Hypothalamus (tissue), 51 donors: ENCODE measurements at places on chromosomes 7 and 10.

DNA sequence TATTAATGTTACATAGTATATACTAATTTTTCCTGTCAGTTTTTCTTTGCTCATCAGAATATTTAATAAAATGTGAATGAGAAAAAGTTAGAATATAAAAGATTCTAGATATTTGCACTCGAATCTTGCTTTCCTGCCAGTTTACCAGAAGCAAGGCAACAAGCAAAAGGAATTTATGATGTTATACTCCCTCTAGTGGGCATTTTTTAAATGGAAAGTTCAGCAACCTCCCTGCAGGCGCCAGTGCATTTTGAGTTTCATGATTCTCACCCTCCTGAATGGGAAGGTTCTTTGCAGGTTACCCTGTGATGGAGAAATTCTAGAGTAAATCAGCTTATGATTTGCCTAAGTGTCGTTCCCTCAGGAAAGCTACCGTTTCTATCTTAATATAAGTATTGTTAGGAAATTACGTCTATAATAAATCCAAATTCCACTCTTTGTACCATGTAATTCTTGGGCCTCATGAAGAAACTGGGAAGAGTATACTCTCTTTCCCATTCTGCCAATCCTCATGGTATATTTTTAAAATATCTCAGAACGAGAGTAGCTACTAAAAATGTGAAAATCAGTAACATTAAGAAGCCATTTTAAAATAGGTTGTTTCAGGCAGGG, 350.0 kb downstream of the CRPPA start:
- no peak for DNase-seq

GRCh38 chr10:28139138-28139537, 140.3 kb upstream of the ODAD2 start:
- no peak for DNase-seq

DNA sequence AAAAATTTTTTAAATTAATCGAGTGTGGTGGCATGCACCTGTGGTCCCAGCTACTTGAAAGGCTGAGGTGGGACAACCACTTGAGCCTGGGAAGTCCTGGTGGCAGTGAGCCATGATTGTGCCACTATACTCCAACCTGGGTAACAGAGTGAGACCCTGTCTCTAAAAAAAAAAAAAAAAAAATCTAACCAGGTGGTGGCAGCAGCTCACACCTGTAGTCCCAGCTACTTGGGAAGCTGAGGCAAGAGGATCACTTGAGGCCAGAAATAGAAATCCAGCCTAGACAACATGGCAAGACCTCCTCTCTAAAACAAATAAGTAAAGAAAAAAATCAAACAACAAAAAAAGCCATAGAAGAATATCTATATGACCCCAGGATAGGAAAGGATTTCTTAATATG, 3.6 kb upstream of the MYOF start:
- no peak for DNase-seq

DNA sequence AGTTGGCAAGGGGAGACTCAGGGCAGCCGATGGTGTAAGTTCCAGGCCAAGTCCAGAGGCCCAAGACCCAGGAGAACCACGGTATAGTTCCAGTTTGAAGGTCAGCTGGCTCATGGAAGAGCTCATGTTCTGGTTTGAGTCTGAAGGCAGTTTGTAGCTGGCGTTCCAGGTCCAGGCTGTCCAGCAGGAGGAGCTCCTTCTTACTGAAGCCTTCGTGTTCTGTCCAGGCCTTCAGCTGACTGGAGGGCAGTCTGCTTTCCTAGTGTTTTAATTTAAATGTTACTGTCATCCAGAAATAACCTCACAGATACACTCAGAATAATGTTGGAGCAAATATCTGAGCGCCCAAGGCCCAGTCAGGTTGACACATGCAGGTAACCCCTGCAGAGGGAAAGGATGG, 4.2 kb downstream of the SUN1 start:
- DNase-seq = no peak

DNA sequence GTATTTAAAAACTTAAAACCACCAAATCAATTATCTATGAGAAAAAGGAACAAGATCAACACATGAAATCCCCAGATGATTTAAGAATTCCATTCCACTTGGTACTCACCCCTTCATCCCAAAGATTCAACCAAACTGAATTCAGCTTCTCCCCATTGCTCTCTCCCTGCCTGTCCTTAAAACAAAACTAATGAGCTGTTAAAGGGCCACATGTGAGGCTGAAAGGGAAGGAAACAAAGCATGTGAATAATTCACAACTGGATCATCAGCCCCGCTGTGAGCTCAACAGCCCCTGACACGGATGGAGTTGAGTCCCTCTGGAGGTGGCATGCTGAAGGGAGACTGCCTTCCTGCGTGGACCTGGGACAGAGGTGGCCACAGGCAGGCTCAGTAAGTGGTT, 32.9 kb downstream of the VOPP1 start:
- no peak for DNase-seq

DNA sequence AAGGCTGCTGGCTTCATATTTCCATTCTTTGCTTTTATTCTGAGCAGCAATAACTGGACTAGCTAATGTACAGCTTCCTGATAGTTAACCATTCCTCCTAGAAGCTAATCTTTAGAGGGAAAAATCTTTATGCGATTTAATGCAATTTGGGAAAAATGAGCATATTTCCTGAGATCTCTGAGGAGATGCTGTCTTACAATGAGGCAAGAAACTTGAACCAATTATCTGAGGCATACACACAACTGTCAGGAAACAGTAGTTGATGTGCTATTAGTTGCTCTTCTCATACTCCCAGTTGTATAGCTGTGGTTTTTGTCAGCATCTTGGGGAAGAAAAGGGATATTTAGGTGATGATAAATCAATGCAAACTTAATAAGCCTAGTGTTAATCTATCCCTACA, 265.9 kb downstream of the NEBL start:
- no peak for DNase-seq

- DNase-seq = no peak
Observed at GRCh38 chr7:111855842-111856227, 293.5 kb upstream of the IMMP2L start.

DNA sequence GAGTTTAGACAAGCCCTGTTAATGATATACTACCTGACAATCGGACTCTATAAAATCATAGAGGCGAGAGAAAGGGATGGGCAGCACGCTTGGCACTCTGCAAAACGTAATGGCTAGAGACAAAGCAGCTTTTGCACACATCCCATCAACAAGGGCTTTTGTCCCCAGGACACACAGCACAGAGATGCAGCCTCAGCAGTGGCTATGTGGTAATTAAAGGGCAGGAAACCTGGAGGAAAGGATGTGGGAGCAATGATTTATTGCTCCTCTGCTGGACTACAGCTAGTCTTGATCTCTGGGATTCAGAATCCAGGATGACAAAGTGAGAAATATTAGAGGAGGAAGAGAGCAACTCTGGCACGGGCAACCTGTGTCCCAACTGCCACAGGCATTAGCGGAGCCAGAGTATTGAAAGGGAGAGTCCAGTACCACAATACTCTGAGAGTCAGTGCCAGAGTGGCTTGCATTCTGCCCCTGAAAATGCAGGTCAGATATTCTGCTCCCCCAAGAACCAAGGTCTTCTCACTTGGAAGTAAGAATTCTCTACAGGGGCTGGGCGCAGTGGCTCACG, 96.5 kb downstream of the ARMH3 start:
- peak; percentile 7 for DNase-seq

DNA sequence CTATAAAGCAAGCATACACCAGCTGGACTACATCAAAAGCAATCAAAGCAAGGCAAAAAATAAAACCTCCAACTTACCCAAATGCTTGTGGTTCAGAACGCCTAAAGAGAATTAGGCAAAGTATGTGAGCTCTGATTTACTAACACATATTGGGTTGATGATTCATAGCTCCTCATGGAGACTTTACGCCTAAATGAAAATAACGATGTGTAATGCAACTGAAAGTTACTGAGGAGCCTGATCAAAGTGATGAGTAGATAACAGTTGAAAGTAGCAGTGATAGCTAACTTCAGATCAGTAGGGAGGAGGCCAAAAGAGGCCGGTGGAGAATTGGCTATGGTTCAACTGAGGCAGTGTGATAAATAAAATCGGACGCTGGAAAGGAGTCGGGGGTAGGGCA, 85.0 kb downstream of the MPP7 start:
- DNase-seq = no peak

- no peak for DNase-seq
Observed at GRCh38 chr10:108180878-108181277, 1016.4 kb upstream of the SORCS1 start.

DNA sequence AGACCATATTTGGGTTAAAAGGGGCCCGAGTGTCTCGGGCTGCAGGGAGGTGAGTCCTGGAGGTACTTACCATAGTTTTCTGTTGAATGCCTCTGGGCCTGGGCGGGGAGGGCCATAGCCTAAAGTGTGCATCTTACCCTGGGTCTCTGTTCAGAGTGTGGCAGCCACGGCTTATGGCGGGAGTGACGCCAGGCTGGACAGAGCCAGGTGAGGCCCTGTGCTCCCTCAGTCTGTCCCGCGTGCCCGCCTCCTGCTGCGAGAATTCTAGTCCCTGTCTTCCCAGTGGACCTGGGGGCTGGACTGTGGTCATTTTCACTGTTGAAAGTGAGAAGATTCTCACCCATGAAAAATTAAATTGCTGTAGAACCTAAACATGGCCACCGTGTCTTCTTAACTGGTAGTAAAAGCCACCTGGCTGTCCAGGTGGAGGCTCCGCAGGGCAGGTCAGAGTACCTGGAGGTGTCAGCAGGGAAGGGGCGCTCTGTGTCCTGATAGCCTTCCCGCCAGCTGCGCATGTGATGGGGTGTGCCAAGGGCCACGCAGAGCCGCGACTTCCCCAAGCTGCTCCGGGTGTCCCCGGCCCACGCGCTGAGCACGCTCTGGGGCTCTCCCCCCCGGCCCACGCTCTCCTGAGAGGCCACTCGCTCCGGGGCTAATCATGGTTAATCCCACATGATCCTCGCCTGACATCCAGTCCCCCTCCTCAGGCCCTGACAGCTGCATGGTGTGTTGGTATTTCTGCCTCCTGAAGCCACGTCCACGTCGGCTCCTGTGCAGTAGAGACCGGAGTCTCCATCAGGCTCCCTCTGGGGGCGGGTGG, 20.3 kb downstream of the INPP5A start:
- no peak for DNase-seq

GRCh38 chr7:40551685-40552576, 417.1 kb downstream of the SUGCT start:
- DNase-seq = no peak

GRCh38 chr7:158957510-158957906, 101.2 kb downstream of the DYNC2I1 start:
- DNase-seq = no peak

- no peak for DNase-seq
Observed at GRCh38 chr7:32049599-32049998, 20.6 kb downstream of the PDE1C start.

DNA sequence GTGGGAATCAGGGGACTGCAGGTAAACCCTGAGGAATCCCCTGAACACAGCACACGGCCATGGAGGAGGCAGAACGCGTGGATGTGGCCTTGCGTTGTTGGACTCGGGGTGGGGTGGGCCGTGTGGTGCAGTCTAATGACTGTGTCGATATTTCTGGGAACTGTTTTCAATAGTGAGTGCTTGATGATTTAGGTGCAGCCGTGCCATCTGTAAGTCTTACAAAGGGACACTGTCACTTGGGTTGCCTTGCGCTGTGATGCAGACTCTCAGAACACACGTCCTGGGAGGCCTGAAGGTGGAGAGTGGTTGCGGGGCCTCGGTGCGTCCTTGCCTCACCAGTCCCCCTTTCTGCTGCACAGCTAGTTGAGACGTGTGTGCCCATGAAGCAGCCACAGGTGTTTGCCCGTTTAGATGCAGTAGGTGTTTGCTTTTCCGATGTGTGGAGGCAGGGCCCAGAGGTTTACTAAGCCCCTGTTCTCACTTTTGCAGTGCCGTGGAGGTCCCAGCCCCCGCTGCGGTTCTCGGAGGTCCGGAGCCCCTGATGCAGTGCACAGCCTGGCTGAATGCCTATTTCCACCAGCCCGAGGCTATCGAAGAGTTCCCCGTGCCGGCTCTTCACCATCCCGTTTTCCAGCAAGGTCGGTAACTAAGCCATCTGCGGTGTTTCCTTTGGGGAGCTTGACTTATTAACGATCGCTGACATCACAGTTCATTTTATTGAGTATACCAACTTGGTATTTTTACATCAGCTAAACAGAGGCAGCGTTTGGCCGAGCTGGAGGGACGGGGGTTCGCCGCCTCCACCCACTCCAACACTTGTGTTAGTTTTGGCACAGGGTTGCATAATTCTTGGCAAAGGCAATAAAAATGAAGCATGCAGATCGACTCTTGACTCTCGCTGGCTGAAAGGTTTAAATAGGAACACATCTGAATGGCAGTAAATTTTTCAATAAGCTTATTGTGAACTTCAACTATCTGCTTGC, 240.7 kb downstream of the MGMT start:
- DNase-seq = no peak

GRCh38 chr10:127175357-127176110, 20.9 kb downstream of the INSYN2A start:
- no peak for DNase-seq

DNA sequence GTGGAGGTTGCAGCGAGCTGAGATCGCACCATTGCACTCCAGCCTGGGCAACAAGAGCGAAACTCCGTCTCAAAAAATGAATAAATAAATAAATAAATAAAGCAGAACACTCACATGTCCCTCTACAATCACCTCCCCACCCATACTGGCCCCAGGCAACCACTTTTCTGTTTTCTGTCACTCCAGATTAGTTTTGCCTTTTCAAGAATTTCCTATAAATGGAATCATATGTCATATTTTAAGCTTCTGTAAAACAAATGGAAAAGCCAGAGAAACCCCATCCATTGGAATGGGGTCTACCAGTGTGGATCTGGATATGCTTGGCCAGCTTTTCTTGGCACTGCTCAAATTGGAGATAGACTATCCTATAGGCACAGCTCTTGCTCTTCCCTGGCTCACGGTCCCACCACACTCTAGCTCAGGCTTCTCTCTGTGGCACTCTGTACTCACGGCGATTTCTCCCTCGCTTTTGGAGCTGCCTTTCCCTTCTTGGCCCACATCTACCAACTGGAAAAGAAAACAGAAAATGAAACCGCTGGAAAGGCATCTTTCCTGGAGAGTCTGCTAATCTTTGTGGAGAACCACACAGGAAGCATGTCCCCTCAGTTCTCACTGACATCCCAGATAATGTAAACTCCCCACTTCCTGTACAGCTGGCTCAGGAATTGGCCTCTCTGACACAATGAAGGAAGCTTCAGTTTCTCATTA, 210.1 kb downstream of the JCAD start:
- no peak for DNase-seq

DNA sequence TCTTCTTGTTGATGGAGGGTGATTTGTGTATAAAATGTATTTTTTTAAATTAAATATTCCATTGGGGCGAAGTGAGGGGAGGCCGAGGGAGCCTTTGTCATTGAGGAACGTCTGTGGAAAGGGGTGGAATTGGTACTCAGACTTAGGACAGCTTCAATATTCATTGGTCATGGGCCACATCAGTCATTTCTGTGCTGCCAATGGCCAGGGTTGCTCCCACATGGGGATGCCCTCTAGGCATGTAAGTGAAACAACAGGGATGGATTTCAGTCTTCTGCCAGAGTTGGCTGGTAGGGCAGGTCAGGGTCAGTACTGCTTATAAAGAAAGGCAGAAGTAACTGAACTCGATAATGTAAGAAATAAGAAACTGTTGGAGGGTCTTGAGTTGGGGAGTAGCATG, 47.2 kb downstream of the NEURL1 start:
- no peak for DNase-seq
